ENCODE measurements at places on chromosomes 2 and 18.

DNA sequence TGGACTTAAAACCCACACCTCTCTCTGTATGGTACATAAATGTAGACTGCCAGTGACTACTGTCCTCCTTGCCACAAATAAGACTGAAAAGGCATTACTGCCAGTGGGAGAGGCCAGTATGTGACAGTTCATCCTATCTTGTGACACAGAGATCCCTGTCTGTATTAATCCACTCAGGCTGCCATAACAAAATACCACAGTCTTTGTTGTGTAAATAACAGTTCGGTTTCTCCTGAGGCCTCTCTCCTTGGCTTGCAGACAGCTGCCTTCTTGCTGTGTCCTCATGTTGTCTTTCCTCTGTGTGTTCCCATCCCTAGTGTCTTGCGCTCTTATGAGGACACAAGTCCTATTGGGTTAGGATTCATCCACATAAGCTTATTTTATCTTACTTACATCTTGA, 46.4 kb upstream of the IL1RL1 start:
- DNase-seq: no peak

DNA sequence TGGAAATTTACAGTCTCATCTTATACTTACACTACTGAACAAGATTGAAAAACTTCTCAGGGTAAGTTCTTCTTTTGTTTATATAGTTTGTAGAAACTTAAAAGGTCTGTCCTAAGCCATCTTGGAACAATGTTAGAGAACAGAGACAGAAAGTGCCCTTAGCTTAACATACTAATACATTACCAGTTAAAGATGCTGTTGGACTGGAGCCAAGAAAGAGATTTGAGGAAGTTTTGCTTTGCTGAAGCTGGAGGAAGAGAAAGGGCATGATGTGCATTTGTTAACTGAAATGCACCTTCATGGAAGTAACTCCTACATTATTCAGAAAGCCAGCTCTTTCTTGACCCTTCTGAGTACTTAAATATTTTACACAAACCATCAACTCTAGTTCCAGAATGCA, 66.5 kb upstream of the TNFRSF11A start:
- DNase-seq: no peak

- DNase-seq: no peak
Measured at GRCh38 chr2:239532250-239532649, 131.4 kb upstream of the HDAC4 start.

- DNase-seq: no peak
Measured at GRCh38 chr2:178874529-178875240, 67.5 kb upstream of the TTN start.

DNA sequence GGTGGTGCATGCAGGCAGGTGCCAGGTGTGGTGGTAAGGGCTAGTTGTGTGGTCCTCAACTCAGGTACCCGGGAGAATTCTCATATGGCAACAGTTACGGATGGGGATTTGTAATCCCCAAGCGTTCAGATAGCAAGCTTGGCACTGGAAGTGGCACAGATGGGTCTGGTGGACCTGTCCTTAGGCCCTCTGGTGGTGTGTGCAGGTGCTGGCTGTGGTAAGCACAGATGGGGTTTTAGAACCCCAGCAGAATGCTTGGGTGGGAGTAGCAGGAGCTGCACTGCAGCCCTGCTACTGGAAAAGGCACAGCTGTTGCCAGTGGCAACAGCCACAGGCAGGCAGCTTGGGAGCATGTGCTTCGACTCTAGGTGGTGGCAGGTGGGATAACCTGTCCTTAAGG, 948.2 kb upstream of the FAM98A start:
- no peak for DNase-seq

DNA sequence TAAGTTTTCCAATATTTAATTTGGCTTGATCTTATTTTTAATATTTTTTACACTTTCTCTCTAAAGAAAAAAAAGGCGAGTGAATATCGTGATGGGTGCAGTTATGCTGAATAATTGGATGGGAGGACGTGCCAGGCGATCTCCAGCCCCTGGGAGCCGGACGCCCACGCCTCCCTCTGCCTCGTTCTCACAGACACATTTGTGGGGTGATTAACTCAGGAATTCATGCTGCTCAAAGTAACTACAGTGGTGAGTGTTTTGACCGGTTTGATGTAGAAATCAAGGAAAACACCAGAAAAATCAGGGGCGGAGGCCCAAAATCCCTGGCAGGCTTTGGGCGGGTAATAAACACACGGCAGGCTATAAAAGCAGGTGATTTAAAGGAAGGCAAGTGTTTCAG, 736.8 kb upstream of the SALL3 start:
- no peak for DNase-seq

GRCh38 chr2:106878206-106878605, 7.8 kb downstream of the ST6GAL2 start:
- DNase-seq: no peak

DNA sequence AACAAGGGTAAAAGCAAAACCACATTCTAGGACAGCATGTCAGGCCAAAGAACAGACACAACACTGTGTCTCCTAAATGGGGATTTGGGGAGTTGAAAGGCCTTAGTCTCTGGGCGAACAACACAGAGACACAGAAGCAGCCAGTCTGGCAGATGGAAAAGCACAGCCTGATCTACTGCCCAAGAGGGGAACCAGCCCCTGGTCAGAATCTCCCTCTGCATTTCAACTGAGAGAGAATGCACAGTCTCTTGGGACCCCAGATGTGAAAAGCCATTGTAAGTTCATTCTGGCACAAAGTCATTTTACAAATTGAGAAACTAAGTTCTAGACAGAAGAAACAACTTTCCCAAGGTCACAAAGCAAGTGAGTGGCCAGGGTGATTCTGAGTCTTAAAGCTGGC, 331.7 kb downstream of the TNS1 start:
- no peak for DNase-seq

DNA sequence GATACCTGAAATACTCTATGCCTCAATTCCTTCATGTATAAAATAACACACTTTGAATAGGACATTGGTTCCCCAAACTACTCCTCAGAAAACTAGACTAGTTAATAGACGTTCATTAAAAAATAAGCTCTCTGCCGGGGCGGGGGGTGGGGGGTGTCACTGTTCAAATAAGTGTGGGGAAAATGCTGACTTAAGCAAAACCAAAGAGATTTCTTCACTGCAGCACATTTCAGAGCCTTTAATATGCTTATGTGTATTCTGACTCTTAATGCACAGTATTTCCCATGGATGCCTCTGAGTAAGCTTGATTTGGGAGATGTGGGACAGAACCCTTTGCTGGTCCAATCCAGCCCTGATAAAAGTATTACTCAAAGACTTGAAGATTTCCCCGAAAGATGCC, 93.2 kb downstream of the LYPD6 start:
- no peak for DNase-seq

DNA sequence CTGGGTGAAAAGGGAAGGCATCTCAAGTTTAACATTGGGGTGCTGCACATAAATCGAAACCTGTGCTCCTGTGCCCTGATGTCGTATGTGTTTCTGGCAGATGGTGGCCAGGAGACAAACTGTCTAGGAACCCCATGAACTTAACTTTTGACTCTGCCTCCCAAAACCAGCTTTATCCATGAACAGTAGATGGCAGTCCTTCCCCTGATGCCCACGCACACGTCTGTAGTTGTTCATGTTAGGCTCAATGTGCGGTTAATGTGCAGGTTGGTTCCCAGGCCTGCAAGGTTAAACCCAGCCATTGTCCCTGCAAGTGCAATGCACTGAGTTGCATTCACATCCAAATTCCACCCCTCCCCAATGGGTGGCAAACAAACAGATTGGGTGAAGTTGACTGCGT, 44.1 kb upstream of the SIX3 start:
- no peak for DNase-seq

- DNase-seq: peak; percentile 9
Measured at GRCh38 chr2:148201075-148202004, 180.4 kb downstream of the MBD5 start.

DNA sequence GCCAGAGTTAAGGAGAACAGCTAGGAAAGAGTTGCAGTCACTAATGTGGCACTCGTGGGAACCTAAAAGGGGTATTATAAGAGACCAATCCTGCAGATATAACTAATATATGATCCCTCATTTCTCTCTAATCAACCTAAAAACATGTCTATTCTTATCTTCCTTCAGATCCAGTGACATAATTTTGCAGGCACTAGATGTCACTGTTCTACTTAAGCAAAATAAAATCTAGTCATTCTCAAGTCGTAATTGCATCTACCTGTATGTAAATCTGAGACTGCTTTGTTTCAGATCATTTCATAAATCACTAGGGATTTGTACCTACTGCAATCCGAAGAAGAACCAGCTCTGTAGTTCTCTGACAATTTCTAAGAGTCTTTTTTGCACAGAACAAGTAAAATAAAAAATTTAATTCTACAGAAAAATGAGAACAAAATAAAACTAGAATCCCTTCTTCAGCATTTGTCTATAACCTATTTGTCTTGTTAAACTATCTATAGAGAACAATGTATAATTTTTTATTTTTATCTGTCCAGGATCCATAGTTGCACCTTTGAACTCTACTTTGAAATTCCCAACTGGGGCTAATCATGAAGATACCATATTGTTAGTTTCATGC, 56.5 kb upstream of the ERBB4 start:
- no peak for DNase-seq
